ENCODE measurements at places on chromosomes 7 and 10.

- DNase-seq: peak; percentile 77
Measured at GRCh38 chr10:36256166-36256565, 614.1 kb upstream of the FZD8 start.

DNA sequence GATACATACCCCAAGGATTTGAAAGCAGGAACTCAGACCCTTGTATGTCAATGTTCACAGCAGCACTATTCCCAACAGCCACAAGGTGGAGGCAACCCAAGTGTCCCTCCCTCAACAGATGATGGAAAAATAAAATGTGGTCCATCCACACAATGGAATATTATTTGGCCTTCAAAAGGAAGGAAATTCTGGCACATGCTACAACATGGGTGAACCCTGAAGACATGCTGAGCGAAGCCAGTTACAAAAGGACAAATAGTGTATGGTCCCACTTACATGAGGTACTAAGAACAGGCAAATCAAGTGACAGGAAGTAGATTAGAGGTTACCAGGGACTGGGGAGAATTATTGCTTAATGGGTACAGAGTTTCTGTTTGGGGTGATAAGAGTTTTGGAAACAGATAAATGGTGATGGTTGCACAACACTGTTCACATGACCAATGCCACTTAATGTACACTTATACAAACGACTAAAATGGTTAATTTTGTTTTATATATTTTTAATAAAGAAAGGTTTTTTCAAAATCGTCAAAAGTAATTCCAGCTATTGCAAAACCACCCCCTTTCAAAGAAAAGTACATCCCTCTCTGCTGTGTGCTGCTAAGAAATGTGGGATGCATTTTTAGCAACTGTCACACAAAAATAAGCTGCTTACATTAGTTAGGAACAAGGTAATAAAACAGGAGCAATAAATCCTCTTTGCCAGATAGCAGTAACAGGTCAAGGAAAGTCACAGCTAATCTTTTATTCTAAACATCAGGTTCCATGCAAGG lies 85.7 kb downstream of the GRB10 start:
- no peak for DNase-seq

GRCh38 chr7:17679458-17679857 lies 260.8 kb downstream of the SNX13 start:
- peak; percentile 58 for DNase-seq

GRCh38 chr7:128714701-128715495 lies 24.3 kb upstream of the CALU start:
- DNase-seq: no peak

- no peak for DNase-seq
Measured at GRCh38 chr7:110591341-110591740, 499.6 kb upstream of the LRRN3 start.

- DNase-seq: no peak
Measured at GRCh38 chr7:29239638-29240037, 45.1 kb downstream of the CHN2 start.

GRCh38 chr7:106382129-106382528 lies 97.3 kb upstream of the NAMPT start:
- no peak for DNase-seq

GRCh38 chr10:44859546-44860285 lies 51.4 kb upstream of the TMEM72 start:
- DNase-seq: no peak

DNA sequence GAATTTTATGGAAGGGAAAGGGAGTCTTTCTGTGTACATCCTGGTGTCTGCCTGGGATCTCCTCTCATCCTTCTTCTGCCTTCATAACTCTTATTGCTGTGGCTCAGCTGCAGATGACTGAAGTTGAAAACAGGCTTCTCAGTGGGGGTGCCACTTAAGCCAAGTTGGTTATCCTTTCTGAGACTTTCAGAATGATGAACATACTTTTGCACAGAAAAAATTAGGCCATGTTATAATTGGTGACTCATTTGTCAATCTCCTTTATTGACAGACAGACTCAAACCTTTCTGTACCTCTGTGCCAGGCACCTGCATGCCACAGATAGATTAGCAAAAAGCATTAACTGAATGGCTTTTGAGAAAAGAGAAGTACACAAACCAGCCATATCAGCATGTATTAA lies 430.3 kb downstream of the SORCS1 start:
- DNase-seq: no peak

- DNase-seq: no peak
Measured at GRCh38 chr10:116978901-116979300, 26.1 kb downstream of the SHTN1 start.

GRCh38 chr7:142898377-142899170 lies 13.0 kb upstream of the TRPV6 start:
- no peak for DNase-seq

DNA sequence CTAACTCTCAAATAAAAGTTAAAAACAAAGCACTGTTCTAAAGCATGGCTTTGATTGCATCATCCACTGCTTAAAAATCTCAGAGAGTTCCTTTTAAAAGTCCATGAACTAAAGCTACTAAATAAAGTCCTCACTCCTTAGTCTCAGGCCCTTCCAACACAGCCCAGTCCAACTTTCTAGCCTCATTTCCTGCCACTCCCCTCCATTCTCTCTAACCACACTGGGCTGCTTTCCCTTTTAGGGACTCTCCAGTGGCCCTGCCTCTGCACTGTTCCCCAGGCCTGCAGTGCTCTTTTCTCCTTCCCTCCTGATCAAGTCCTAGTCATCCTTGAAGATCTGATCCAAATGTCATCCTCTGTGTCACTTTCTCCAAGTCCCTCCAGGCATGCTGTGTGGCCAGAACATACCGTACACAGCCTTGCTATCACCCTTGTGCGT lies 56.9 kb upstream of the PPP1R3C start:
- peak; percentile 64 for DNase-seq

DNA sequence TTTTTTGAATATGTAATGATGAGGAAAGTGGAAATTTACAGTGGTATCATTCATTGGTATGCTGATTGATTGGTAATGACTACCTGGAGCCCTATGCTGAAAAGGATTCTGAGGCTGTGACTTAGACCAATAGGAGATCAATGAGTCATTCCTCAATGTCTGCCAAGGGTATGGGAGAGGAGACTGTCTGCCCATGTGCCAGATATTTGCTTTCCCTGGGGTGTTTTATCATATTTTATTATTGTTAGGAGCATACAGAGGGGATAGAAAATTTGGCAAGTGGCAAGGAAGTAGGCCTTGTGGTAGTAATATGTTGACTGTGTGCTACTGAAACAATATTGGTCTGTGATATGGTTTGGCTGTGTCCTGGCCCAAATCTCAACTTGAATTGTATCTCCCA lies 54.8 kb downstream of the ASAH2B start:
- DNase-seq: no peak

DNA sequence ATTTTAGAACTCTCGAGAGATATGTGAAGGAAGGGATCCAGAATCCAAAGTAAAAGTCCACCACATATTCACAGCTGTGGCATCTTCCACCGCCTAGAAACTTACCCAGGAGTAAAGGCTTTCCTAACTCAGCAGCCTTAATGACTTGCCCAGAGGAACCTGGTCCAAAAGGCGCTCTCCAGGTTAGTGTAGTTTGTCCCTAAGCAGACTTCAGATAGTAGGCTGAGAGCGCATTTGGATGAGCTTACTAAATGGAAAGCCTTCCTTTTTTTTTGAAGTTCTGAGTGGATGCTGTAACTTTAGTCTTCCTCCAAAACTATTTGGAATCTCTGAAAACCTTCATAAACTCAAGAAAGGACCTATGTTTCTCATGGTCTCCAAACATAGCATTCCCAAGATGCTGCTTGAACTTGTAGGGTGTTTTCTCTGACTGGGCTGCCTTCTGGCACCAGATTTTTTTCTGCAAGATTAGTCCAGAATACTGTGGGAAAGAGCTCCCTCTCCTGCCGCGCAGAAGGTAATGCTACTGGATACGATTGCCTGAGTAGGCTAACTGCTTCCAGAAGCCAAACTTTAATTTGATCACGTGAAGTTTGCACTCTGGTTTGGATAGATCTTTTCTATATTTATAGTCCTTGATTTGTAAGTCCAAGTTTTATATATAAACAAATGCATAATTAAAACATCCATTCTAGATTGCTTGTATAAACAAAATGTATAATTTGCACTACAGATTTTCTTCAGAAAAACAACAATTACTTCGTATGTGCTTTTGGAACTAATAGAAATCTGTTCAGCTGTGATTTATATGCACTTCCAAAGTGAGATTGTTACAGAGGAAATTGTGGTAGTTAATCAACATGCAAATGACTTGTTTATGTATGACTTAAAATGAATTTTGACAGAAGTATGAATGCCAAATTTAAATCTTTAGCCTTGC lies 19.6 kb upstream of the GPR37 start:
- DNase-seq: peak; percentile 34

DNA sequence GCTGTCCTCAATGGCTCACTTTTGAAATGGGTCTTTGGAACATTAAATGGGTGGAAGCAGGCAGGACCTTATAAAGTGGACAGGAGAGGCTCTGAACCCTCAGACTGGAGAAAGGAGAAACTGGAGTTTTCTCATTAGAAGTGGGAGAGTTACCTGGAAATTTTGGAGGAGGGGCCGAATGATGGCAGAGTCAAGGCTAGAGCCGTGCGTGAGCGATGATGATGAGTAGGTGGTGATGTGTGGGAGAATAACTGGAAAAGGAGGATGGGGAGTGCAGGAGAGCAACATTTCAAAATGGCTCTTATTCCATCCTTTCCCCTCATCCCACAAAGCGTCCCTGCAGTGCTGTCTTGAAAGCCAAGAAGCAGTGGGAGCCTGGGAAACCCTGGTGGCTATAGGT lies 274.0 kb downstream of the LRMDA start:
- no peak for DNase-seq

DNA sequence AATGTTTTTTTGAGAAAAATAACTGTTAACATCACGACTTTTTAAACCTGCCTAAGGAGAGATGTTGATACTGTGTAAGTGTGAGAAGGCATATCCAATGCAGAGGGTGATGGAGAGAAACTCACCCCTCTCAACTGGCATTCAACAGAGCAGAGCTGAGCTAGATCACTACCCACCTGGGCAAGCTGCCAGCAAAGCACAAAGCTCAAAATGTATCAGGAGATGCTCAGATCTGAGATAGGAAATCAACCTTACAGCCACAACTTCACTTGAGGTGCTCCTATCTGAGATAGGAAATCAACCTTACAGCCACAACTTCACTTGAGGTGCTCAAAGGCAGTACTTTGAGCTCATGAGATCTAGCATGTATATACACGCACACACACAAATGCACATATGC lies 151.5 kb upstream of the PDE1C start:
- no peak for DNase-seq

GRCh38 chr7:73809467-73809951 lies 21.3 kb upstream of the CLDN4 start:
- no peak for DNase-seq

DNA sequence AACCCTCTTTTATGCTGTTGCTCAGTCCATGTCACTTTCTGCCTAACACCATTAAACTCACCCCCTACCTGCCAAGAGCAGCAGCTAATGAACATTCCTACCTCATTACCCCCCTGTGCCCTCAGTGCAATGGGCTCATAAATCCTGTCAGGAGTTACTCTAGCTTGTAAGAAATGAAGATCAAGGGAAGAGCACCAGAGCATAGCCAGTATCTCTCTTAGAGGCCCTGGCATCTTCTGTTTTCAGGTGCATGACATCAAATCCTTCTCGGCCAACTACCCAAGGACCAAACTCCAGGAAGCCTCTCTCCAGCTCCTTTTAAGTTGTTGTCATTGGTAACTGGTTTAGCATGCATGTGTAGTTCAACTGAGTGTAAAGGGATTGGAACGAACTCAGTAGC lies 75.1 kb downstream of the FOXI2 start:
- DNase-seq: no peak

- no peak for DNase-seq
Measured at GRCh38 chr7:130914554-130915294, 180.7 kb upstream of the KLF14 start.

GRCh38 chr10:5079306-5079830 lies 14.8 kb upstream of the AKR1C3 start:
- no peak for DNase-seq

DNA sequence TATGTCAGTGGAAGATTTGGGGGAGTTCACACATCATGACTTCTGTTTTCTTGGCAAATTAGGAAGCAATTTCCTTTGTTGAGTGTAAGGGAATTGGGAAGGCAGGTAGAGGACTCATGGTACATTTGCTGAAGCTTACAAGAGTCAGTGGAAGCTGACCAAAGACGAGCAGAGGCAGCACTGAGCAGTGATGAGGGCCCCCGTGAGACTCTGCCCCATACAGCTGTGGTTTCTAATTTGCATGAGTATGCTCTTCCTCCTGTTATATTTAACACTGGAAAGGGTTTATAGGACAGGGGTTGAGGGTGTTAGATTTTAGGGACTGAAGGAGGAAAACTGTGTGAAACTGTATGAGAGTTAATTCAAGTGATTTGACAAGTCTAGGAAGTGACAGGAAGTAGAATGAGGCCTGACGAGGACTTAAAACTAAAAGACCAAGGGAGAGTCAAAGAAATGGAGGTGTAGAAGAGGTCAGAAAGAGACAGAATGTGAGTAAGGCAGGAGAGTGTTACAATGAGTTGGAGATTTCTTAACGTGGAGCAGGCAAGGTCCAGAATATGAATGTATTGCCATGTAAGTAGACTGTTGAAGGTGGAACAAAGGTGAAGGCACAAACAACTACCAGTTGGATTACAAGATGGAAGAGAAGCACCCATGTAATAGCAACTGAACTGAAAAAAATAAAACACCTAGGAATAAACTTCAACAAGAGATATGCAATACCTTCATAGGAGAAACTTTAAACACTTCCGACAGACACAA lies 23.5 kb upstream of the MRPS17 start:
- DNase-seq: no peak

GRCh38 chr10:86349474-86349873 lies 17.1 kb downstream of the GRID1 start:
- no peak for DNase-seq

- no peak for DNase-seq
Measured at GRCh38 chr7:55052741-55053427, 34.1 kb downstream of the EGFR start.

DNA sequence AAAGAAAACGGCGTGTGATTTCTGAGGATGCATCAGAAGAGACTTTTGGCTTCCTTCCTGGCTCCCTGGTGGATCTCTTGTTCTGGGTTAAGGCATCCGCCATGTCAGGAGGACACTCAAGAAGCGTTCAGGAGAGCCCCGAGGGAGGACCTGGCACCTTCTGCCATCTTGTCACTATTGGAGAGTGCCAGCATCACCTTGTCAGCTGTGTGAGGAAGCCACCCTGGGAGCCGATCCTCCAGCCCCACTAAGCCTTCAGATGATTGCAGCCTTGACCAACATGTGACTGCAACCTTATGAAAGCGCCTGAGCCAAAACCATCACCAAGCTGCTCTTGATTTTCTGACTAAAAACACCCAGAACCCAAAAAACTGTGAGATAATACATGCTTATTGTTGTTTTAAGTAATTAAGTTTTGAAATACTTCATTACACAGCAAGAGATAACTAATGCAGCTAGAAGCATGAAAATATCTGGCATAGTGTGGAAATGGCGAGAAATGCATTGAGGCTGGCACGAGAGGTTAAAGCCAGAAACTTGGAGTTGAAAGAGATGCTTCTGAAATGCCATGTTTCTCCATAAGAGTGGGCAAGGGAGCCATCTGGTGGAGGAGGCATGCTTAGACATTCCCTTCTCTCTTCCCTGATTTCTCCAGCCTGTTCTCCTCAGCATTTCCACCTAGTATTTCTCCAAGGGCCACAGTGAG lies 5.4 kb upstream of the ZFYVE27 start:
- peak; percentile 63 for DNase-seq

Data from stromal cell of bone marrow (primary cell).